NCI-H345 (cell line): ENCODE measurements at places on chromosomes 3 and 15.

DNA sequence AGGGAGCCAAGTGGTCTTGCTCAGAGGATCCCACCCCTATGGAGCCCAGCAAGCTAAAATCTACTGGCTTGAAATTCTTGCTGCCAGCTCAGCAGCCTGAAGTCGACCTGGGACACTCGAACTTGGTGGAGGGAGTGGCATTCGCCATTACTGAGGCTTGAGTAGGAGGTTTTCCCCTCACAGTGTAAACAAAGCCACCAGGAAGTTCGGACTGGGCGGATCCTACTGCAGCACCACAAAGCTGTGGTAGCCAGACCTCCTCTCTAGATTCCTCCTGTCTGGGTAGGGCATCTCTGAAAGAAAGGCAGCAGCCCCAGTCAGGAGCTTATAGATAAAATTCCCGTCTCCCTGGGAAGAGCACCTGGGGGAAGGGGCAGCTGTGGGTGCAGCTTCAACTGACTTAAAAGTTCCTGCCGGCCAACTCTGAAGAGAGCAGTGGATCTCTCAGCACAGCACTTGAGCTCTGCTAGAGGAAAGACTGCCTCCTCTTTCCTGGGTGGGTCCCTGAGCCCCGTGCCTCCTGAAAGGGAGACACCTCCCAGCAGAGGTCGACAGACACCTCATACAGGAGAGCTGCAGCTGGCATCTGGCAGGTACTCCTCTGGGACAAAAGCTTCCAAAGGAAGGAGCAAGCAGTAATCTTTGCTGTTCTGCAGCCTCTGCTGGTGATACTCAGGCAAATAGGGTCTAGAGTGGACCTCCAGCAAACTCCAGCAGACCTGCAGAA lies 576.3 kb upstream of the NECTIN3 start:
- no peak for DNase-seq

- DNase-seq = no peak
These were observed 236.0 kb upstream of the ZNF717 start for GRCh38 chr3:76021376-76021775.

DNA sequence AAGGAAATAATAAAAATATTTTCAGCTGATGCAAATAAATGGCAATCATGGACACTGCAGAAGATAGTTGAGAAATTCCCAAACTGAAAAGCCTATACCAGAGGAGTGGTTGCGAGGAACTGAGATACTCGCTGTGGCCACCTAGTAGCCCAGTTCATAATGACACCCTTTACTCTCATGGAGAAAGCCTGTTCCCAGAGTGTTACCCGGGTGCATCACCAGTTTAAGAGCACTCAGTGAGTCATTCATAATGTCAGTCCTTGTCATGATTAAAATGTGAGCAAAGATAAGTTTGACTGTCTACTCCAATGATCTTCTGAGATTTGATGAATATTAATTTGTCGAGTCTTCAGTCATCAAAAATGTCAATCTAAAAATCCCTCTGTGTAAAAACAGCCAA lies 138.4 kb upstream of the LRRC3B start:
- no peak for DNase-seq

DNA sequence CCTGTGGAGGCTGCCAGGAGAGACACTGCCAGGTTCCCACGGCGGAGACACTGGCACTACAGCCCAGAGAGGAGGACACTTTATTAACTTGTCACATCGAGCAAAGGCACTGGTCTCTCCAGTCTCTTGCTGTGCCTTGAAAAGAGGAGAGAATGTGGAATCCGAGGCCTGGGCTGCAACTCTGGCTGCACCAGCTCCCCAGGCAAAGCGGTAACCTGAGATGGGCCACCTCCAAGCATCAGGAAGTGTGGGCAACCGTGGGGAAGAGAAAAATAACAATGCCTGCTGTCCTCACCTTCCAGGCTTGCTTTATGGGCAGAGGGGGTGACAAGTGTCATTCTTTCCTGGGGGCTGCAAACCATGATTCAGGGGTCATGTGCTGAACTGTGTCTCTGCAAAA lies 91.6 kb upstream of the RGMA start:
- no peak for DNase-seq

GRCh38 chr15:62190675-62191074 lies 25.6 kb upstream of the C2CD4B start:
- no peak for DNase-seq

GRCh38 chr15:96234109-96234892 lies 96.2 kb upstream of the NR2F2 start:
- DNase-seq = no peak

DNA sequence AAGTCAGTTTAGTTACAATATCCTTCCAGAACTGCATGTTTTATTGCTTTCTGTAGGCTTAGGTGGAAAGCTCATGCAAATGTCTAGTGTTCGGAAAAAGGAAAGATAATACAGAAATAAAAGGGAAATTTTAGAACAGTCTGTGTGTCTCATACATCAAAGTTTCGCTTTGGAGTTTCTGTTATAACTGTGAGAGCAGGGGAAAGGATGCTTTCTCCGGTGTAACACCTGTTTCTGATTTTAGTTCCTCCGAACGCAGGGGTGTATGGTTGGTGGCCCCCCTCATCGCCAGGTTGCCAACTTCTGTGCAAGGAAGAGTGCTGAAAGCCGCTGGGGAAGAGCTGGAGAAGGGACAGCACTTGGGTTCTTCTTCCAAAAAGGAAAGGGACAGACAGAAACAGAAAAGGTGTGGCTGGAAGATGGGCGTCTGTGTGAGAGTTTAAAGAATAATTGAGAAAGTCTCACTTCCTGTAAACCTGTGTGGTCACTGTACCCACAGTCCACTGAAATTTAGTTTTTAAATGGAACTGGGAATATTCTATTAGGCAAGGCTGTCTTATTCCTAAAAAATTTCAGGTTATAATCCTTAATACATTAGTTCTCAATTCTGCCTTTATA lies 6.7 kb downstream of the P2RY12 start:
- DNase-seq = no peak

DNA sequence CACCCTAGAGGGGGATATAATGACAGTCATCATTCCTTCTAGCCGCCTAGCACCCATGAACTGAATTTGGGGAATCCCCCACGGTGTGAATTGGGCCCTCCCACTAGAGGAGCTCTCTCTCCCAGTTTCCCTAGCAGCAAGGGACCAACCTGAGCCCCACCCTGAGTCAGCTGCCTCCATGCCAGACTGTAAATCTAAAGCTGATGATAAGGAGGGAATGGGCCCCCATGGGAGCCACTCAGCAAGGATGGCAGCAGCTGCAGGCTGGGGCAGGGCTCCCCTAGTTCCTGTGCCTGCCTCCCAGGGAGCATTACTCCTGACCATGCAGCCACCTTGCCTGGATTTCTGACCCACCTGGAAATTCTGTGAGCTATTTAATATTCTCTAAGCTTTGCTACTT lies 57.0 kb upstream of the PXYLP1 start:
- no peak for DNase-seq

- DNase-seq = no peak
These were observed 235.9 kb downstream of the ARRDC4 start for GRCh38 chr15:98196371-98196770.

DNA sequence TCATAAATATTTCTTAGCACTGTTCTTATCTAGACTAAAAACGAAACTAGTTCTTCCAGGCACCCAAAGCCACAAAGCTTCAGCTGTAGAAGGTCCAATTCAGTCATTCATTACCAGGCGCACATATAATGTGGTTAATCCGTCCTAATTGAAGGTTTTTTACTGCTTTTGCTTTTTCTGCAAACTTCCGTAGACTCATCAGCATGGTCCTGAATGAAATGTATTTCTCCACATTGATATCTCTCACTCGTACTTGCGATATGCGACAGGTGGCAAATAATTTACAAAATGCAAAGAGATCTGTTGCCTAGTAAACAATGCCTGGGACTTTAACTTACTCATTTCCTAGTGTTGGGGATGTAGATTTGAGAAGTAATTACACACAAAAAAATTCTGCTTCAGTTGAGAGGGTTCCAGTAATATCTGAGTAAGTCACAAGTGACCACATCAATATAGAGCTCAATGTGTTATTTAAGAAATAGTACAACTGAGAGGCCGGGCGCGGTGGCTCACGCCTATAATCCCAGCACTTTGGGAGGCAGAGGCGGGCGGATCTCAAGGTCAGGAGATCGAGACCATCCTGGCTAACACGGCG lies 75.0 kb upstream of the MBNL1 start:
- no peak for DNase-seq

- DNase-seq = no peak
These were observed 223.4 kb upstream of the CGNL1 start for GRCh38 chr15:57152666-57153539.

GRCh38 chr3:52318186-52318816 lies 2.2 kb downstream of the DNAH1 start:
- DNase-seq = no peak

GRCh38 chr3:102476198-102476597 lies 41.4 kb downstream of the ZPLD1 start:
- DNase-seq = no peak
